ENCODE measurements at places on chromosomes 11 and 22.

DNA sequence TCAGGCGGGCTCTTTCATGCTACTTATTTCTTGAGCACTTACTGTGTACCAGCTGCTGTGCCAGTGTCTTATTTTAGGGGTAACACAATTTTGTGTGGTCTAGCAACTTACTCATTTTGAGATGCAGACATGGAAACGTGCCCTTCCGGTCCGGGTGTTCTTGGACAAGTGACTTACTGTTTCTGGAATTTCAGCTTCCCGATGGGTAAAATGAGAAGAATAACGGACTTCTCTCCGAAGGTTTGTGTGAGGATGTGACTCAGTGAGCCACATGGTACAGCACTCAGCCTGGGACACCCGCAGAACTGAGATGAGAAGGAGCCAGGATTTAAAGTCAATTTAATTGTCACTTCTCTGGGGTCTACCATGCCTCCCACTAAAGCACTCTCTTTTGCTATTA is 114.5 kb upstream of the SYT13 start:
- no peak for DNase-seq

- DNase-seq, result no peak
Measured at GRCh38 chr22:36341640-36342041, 46.1 kb downstream of the MYH9 start.

DNA sequence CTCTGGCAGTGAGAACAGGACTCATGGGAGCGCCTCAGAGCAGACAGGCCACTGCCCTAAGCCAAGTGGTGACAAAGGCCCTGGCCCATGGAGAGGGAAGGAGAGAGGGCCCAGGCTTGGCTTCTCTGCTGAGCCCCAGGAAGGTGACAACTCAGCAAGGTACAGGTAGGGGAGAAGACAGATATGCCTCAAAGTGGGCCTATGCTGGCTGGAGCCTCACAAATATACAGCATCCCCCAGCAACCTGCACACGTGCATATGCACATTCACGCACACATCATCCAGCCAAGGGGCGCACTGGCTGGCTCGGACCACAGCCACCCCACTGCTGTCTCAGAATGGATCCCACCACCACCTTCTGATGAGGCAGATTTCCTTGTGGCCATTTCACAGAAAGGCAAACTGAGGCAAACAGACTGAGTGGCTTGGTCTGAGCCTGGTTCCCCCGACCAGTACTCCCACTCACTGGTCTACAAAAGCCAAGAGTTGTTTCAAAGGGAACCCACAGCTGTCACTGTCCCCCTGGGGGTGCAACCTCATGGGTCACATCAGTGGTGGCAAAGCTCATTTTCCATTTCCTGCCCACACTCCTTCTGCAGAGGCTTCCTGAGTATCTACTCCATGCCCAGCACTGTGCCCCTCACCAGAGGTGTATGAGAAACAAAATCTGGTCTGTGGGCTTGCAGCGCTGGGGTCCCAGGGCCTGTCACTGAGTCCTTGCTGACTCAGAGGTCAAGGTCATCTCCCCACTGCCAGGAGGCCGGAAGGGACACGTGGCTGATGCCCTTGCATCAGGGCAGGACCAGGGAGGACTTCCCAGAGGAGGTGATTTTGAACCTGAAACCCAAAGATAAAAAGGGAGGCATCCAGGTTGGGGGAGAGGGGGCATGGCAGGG is 67.3 kb upstream of the PRR5 start:
- DNase-seq, result no peak

DNA sequence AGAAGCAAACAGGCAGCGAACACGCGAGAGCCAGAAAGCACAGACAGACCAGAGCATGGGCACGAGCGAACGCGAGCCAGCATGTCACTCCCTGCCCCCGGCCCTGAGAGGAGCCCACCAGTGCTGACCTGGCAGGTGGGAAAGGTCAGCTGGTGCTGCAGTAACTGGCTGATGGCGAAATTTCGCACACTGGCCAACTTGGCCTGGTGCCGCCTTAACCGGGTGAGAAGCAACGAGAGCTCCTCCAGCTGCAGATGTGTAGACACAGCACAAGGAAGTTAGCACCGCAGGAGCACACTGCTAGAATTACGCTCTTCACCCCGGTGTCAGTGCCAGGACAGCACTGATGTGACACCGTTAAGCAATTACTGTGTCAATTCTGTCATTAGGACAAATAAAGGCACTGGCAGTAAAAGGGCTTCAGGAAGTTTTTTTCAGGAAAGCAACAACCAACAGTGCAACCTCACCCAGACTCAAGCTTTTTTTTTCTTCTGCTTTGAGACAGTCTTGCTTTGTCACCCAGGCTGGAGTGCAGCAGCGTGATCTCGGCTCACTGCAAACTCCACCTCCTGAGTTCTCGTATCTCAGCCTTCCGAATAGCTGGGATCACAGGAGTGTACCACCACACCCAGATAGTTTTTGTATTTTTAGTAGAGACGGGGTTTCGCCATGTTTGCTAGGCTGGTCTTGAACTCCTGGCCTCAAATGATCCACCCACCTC is 76.8 kb downstream of the C11orf58 start:
- DNase-seq, result no peak

DNA sequence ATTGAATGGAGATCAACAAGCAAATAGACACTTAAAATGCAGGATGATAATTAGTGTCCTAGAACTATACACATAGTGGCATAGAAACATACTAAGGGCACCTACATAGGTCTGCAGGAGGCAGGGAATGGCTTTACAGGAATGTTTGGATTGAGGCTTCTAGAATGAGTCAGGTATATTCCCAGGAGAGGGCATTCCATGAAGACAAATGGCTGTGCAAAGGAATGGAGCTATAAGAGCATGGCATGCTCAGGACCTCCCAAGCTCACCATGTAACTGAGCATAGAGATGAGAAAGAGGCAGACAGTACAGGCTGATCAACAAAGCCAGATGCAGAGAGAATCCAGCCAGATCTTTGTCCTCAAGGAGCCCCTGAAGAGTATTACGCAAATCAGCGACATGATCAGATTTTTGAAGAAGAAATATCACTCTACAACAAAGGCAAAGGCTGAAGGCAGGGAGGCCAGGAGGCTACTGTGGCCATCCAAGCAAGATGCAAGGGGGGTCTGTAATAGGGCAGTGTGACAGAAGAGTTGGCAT is 211.1 kb upstream of the MTNR1B start:
- no peak for DNase-seq

DNA sequence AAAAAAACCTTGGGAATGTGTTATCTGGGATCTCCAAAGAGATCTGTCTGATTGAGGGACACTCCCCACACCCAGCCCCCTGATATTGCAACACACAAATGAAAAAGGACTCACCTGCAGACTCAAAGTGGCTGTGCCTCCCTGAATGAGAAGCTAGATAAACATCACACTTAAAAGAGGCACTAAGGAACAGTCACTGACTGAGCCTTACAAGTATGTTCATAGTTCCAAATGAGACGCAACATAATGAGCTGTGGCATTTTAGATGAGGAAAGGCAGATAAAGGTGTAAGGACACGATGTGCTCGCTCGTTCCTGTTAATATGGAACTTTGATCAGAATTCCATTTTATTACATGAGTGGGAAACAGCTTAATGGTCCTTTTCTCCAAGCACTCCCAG is 21.0 kb upstream of the CFAP300 start:
- DNase-seq, result no peak

DNA sequence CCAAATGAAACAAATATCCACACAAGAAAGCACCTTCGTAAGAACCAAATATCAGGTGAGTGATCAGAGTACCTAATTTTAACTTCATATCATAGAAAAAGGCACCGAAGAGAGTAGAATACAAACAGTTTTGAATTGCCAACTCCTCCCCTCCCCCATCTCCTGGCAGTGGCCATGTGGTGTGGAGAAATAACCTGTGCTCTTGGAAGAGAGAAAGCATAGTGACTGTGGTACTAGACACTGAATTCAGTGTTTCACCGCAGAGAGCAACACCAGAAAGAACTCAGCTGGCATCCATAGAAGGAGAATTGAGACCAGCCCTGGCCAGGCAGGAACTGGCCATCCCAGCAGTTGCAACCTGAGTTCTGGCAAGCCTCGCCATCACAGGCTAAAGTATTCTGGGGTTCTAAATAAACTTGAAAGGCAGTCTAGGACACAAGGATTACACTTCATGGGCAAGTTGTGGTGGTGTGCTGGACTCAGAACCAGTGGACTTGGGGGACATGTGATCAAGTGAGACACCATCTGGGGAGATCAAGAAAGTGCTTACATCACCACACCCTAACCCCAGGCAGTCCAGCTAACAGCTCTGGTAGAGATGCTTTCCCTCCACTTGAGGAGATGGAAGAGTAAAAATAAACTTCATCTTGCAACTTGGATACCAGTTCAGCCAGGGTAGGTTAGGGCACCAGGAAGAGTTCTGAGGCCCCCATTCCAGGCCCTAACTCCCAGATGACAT is 1003.2 kb downstream of the NTM start:
- no peak for DNase-seq

Data from neural crest cell (in vitro differentiated cells).